Pulmonary artery endothelial cell (primary cell): ENCODE measurements at places on chromosomes 12 and 14.

- no peak for DNase-seq
Measured at GRCh38 chr12:128313931-128314330, 47.0 kb downstream of the TMEM132C start.

- DNase-seq: no peak
Measured at GRCh38 chr12:126926023-126926594, 1340.9 kb upstream of the TMEM132C start.

DNA sequence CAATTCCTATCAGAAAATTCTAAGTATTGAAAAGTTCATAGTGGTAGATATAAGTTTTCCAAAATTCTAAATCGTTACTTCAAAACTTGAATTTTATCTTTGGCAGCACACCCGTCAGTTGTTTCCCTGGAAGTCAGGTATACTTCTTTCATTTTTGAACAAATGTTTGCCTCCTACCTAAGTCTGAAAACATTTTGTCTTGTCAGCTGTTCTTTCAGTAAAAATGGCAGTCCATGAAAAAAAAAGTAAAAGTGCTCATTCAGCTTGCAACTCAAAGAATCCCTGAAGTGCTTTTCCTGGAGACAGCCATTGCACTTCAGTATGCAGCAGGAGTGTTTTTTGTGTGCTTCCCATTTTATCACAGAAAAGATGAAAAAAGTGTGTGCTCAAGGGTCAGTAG lies 130.1 kb upstream of the NEDD1 start:
- no peak for DNase-seq

DNA sequence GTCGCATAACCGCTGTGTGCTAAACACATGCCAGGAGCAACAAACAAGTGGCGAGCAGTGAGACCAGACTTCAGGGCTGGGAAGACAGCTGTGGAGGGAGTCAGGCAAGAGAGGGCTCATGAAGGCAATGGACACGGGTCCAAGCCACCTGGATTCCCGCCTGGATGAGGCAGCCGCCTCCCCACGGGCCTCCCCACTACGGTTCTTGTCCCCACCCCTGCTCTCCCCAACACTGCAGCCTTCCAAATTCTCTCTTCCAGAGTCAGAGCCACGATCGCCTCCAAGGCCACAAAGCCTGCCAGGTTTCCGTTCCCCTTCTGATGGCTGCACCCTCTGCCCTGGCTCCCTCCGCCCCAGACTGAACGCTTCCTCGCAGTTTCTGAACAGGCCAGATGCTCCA lies 36.1 kb upstream of the PIWIL1 start:
- DNase-seq: no peak

DNA sequence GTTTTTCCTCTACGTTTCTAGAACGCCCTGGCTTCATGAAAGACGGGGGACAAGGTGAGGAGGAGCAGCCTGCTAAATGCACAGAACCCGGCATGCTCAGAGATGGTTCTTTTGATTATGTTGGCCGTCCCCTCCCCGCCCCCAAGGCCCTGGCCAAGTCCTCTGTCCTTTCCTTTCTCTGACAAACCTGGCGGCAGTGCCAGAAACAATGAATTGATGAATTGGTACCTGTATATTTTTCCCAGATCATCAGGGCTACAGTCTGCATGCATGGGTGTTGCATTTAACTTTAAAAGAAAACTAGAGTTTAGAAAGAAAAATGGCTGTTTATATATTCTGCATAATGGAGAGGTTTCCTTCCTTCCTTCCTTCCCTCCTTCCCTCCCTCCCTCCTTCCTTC lies 29.0 kb downstream of the GPRC5D start:
- DNase-seq: no peak

GRCh38 chr12:264269-264668 lies 1.6 kb upstream of the SLC6A13 start:
- DNase-seq: no peak
